ENCODE measurements at places on chromosomes 12 and 14.

- DNase-seq, result no peak
Measured at GRCh38 chr14:33918256-33918655, 32.6 kb downstream of the EGLN3 start.

DNA sequence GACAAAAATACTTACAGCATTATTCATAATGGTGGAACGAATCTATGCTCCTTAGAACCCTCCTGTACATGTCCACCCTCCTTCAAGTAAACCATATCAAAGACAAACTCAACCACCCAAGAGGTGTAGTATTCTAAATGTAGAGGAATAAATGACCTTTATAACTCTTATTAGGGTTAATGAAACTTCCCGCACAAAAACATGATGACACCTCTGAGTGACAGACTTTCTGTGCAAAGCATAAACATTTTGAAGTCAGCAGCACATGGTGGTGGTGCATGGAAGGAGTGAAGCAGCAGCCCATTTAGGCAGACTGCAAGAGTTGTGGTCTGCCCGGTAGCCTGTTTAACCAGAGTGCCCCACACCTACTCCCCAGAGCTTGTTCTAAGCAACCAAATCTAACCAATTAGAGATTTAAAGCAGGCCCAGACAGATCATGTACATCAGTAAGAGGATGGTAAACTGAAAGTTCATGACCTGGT is 615 bp upstream of the ASB8 start:
- DNase-seq, result no peak

GRCh38 chr14:50750323-50750722 is 80.6 kb downstream of the NIN start:
- no peak for DNase-seq

GRCh38 chr12:66035288-66035966 is 95.1 kb downstream of the LLPH start:
- DNase-seq, result no peak

- DNase-seq, result no peak
Measured at GRCh38 chr12:66516133-66516532, 162.7 kb downstream of the GRIP1 start.

- no peak for DNase-seq
Measured at GRCh38 chr14:67440513-67440912, 28.5 kb upstream of the PLEK2 start.

DNA sequence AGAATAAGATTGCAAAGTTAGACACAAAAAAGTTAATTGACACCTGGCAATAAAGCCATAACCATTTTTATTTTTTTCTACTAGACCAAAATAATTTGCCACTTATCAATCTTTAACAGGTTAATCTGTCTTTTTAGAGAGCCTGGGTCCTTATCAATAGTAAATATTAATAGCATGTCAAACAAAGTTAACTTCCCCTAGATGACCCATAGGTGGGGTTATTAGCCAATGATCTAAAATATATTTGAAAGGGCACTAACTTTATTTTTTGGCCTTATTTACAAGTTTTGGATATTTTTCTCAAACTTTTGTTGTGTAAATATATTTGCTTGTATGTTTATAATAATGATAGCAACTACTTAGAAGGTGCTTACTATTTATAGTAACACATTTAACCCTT is 3.9 kb downstream of the ANKRD33 start:
- DNase-seq, result no peak

DNA sequence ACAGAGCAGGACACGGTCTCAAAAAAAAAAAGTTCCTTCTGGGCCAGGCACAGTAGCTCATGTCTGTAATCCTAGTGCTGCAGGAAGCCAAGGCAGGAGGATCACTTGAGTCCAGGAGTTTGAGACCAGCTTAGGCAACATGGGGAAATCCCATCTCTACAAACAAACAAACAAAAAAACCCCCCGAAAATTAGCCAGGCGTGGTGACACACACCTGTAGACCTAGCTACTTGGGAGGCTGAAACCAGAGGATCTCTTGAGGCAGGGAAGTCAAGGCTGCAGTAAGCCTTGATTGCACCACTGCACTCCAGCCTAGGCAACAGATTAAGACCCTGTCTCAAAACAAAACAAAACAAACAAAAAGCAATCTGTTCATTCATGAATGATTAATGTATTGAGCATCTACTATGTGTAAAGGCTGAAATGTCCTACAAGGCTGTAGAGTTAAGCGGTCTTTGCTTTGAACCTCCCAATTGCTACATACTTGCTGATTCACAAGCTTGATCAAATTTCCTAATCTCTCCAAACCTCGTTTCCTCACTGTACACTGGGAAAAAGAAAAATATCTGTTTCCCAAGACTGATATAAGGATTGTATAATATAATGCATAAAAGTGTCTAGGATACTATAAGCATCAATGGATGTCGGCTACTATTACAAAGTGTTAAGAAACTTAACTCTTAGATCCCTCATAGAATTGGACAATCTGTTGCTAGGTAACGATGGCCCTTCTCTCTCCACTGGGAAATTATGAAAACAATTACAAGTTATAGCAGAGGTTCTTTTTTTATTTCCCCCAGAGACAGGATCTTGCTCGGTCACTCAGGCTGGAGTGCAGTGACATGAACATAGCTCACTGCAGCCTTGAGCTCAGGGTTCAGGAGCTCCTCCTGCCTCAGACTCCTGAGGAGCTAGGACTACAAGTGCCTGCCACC is 7.9 kb upstream of the RILPL2 start:
- DNase-seq, result no peak

DNA sequence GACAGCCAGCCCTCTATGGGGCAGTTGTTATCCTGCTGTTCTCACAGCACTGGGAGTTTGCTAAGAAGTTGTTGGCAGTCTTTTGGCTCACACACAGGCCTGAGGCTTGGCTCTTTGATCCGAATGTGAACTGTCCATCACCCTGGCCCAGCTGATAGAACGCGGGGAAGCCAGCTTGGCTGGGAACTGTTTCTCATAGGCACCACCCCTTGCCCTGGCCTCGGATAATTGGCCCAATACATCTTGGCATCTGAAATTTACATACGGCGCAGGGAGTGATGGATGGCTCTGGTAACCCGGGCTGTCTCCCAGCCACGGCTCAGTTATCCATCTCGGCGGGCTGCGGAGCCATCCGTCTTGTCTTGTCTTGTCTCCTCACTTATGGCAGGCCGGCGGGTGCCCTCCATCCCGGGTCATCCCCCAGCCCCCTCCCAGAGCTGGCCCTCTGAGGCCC is 164.1 kb downstream of the PHETA1 start:
- DNase-seq, result no peak

DNA sequence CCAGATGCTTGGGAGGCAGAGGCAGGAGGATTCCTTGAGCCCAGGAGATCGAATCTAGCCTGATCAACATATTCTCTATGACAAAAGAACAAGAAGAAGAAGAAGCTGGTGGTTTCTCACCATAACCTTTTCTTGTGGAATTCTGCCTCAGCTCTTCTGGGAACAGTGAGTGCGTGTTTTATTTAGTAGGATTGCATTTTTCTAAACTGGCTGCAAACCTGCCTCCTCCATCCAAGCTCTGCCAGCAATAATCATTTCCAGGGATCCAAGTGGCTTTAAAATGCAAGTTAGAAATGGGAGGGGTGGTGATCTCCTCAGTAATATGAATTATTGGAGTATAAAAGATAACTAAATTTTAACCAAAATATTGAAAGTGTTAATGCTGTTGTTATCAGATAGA is 46.1 kb upstream of the MMP17 start:
- DNase-seq, result no peak

DNA sequence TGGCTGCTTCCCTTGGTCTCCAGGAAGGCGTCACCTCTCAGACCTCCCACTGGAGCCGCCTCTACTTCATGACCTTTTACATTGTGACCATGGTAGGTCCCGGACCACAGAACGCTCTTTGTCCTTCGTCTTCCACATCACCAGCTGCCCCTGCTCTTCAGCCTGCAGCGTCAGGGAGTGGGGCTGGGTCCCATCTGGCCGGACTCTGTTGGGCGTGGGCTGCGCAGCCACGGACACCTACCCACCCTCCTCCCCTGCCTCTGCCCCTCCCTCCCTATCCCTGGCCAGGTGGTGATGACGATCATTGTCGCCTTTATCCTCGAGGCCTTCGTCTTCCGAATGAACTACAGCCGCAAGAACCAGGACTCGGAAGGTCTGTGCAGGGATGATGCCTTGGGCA is 43.3 kb downstream of the SLC8B1 start:
- no peak for DNase-seq

DNA sequence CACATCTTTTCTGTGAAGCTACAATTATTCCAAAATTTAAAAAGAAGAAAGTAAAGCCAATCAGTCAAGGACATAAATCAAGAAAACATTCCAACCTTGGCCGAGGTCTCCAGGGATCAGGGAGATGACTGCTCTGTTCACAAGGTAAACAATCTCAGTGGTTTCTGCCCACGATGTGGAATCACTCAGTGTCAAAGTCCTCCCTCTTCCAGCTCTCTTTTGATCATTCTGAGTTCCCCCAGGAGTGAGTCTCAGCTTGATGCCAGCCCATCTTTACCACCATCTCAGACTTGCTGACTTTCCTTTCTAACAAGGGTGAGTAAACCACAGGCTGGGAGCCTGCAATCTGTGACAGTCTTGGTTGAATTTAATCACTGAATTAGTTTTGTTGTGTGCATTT is 4.8 kb upstream of the SERPINA9 start:
- DNase-seq, result no peak

GRCh38 chr14:75645056-75645455 is 15.6 kb downstream of the ERG28 start:
- DNase-seq, result no peak

DNA sequence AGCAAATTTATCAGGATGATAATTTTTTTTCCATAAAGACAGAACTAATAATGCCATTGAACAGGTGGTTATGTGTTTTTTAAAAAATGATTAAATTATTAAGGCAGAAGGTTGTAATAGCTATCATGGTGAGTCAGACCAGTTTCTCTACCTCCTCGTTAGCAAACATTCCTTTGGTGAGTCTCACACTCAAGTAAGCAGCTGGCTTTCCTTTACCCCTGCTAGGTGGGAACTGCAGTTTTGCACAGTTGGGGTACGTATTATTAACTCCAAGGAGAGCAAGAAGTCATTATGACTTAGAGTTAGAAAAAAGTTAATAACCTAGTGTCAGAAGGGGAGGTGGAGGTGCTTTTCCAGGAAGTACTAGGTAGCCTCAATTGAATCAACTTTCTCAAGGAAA is 165.3 kb downstream of the SNAPC1 start:
- DNase-seq, result no peak

GRCh38 chr12:121355818-121356217 is 3.6 kb upstream of the ANAPC5 start:
- DNase-seq, result no peak

GRCh38 chr12:96876966-96877365 is 30.1 kb upstream of the NEDD1 start:
- no peak for DNase-seq

DNA sequence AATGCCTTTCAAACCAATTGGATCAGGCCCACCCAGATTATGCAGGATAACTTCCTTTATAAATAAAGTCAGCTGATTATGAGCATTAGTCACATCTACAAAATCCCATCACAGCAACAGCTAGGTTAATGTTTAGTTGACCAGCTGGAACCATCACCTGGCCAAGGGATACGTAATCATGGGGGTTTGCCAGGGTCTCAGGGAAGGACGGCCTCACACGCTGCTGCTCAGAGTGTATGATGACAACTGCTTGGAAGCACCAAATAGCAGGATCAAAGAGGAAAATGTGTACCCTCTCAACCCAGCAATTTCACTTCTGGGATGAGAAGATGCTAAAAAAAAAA is 162.6 kb downstream of the SLC15A4 start:
- DNase-seq, result no peak

- DNase-seq, result no peak
Measured at GRCh38 chr12:27330846-27331245, 1.8 kb upstream of the BMAL2 start.

- no peak for DNase-seq
Measured at GRCh38 chr12:105431537-105432100, 101.1 kb downstream of the C12orf75 start.

- DNase-seq, result no peak
Measured at GRCh38 chr12:42992826-42993225, 403.3 kb upstream of the PRICKLE1 start.

- no peak for DNase-seq
Measured at GRCh38 chr12:117359029-117359845, 2.2 kb downstream of the NOS1 start.

GRCh38 chr12:53195516-53196420 is 11.3 kb downstream of the ITGB7 start:
- no peak for DNase-seq

DNA sequence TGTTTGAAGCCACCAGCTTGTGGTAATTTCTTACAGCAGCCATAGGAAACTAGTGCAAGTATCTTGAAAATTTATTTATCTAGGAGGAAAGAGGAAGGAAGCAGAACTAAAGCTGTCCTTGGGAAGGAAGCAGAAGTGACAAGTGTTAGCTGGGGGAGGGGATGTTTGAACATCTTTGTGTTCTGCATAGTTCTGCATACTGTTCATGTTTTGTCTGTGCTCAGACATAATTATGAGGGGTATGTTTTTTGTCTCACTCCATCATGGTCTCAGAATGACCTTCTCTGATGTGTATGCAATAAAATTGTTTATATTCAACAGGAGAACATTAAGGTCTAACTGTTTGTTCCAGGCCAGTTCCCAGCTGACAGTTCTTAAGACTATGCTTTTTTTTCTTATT is 606.5 kb downstream of the GALC start:
- DNase-seq, result no peak

- no peak for DNase-seq
Measured at GRCh38 chr12:119156401-119157044, 22.2 kb upstream of the HSPB8 start.

GRCh38 chr12:68971404-68971803 is 38.4 kb upstream of the CPM start:
- no peak for DNase-seq

- no peak for DNase-seq
Measured at GRCh38 chr12:39571351-39571750, 48.3 kb downstream of the ABCD2 start.

- no peak for DNase-seq
Measured at GRCh38 chr14:53539489-53540126, 386.5 kb upstream of the DDHD1 start.

DNA sequence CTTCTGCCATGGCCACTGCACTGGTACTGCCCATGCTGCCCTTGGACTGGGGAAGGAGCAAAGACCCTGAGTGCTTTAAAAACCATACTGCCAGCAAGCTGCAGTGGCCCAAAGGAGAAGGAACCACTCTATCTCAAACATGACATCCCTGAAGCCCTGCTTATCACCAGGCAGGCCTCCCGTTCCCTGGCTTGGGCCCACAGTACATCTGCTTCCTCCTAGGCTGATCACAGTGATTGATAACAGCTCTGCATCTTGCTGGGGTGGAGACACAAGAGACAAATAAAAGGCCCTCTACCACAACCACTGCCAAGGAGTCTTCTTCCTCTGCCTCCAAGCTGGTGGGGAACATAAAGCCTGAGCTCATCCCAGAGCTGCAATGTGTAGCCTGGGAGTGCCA is 567.5 kb downstream of the TRHDE start:
- no peak for DNase-seq
